Osteocyte (in vitro differentiated cells): ENCODE measurements at places on chromosomes 2 and 18. TPM values are rescaled to one million over a fixed set of nuclear protein-coding genes. Genes with fewer than 3 reads are reported as not detected.
A peak's percentile ranks its signal among the peaks of the same experiment; 100 is the strongest.

DNA sequence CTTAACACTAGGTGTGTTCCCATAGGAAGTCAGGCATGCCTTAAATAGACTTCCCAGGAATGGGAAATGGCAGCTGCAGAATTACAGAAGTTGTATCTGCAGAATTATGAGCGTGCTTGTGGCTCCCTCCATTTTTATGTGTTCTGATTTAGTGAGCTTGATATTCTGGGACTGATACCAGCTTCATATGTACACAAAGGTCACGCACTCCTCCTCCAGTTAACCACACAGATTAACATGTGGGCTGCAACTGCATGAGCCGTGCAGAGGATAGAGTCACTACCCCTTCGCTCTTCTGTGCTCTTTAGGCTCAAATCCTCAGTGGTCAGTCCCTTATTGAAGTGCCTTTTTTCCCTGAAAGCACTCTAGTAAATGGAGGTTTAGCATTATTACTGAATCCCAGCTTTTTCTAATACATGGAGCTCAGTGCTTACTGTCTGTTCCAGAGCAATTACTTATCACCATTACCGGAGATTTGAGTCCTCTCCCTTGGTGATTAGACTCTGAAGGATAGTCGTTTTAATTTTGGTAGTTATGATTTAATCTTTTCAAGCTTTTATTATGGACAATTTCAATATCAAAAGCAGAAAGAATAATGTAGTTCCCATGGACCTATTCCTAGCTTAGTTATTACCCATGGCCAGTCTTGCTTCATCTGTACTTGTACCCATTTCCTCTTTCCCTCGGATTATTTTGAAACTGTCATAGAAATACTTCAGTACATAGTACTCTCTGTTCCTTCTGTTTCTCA, 238.3 kb downstream of the PRKCE start:
- no peak overlapping the region for H3K4me3 ChIP-seq
- no peaks in the 10 kb centered on the region for H3K36me3 ChIP-seq
- H3K4me1 ChIP-seq: peaks cover 21% of the 10 kb centered on the region
- no peaks in the 10 kb centered on the region for H3K27me3 ChIP-seq
- DNase-seq: no peak

C2orf80 gene
- total RNA-seq: not detected in 2 replicates

- H3K4me1 ChIP-seq: no peaks in the 10 kb centered on the region
- no peaks in the 10 kb centered on the region for H3K36me3 ChIP-seq
- H3K27ac ChIP-seq: no peak overlapping the region
- no peak overlapping the region for H3K4me3 ChIP-seq
Observed at GRCh38 chr2:229342376-229342775, 71.3 kb upstream of the PID1 start.

DNA sequence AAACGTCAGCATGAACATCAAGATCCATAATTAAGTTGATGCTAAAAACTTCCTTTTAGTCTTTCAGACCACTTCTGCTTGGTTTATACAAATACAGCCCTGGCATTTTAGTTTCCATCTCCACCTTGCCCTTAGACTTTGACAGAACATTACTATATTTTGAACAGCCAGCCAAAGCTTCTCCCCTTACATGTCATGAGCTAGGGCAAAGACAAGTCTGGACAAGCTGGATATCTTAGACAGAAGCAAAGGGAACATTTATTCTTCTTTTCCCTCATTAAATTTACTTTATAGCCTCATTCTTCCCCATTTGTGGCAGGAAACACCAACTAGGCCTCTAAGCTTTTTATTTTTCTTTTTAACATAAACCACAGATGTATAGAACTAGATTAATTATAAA, 403.3 kb downstream of the SUCLG1 start:
- H3K4me1 ChIP-seq: no peaks in the 10 kb centered on the region
- no peaks in the 10 kb centered on the region for H3K36me3 ChIP-seq
- H3K27ac ChIP-seq: no peak overlapping the region
- no peaks in the 10 kb centered on the region for H3K27me3 ChIP-seq
- no peak for DNase-seq

FAM124B gene
- not detected in 2 replicates for total RNA-seq

EPC2 gene
- 38.3 and 39.2 TPM in 2 replicates for total RNA-seq

DNA sequence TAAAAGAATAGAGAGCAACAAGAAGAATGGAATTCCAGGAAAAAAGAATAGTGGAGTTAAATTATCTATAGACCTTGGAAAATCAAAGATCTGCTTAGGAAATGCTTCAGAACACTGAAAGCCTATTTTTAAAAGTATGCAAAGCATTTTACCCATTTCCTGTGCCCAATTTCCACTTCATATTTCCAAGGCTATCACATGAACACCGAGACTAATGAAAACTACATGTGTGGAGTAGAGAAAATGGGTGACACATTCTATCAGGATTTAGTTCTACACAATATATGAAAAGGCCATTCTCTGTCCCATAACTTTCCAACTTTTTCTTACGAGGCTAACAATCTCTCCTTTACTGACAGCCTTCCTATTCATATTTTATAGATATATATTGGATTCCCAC, 279.4 kb downstream of the CCDC178 start:
- peaks cover 15% of the 10 kb centered on the region for H3K4me1 ChIP-seq

GRCh38 chr2:219028141-219028540, 13.2 kb downstream of the CFAP65 start:
- H3K4me3 ChIP-seq: no peak overlapping the region
- no peaks in the 10 kb centered on the region for H3K4me1 ChIP-seq
- DNase-seq: no peak
- no peak overlapping the region for H3K27ac ChIP-seq
- no peaks in the 10 kb centered on the region for H3K36me3 ChIP-seq

CDK15 gene
- total RNA-seq: 0.47 and 0.70 TPM in 2 replicates

GRCh38 chr2:156398176-156398575, 38.0 kb upstream of the GPD2 start:
- H3K4me3 ChIP-seq: no peak overlapping the region
- no peak overlapping the region for H3K27ac ChIP-seq
- no peak for DNase-seq
- H3K4me1 ChIP-seq: peaks cover 11% of the 10 kb centered on the region

PROC gene
- 1.6 and 2.5 TPM in 2 replicates for total RNA-seq

ZEB2 gene
- 126 and 139 TPM in 2 replicates for total RNA-seq

DNA sequence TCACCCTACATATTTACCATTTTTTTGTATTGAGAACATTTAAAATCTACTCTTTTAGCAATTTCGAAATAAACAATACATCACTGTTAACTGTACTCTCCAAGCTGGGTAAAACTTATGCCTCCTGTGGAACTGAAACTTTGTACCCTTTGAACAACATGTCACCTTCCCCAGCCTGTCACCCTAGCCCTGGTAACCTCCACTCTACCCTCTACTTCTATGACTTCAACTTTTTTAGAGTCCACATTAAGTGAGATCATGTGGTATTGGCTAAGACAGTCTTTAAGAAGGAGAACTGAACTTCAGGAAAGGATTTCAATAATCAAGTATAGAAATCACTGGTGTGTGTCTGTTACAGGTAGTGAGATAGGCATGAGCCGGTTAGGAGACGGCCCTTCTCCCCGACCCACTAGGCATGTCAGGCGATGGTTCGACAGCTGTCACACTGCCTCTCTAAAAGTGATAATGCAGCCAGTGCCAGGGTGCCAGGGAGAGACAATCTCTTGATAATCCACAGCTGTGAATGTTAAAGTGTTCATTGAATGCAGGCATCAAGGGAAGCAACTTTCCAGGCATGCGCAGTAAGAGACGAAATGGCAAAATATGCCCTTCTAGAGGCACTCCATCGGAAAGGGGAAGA, 74.6 kb upstream of the RNF152 start:
- no peaks in the 10 kb centered on the region for H3K36me3 ChIP-seq
- no peak overlapping the region for H3K4me3 ChIP-seq
- no peak overlapping the region for H3K27ac ChIP-seq
- peaks cover 24% of the 10 kb centered on the region for H3K4me1 ChIP-seq
- DNase-seq: no peak

GRCh38 chr2:218033590-218034496, 31.0 kb upstream of the TNS1 start:
- no peak overlapping the region for H3K4me3 ChIP-seq
- H3K27ac ChIP-seq: no peak overlapping the region
- peaks cover 23% of the 10 kb centered on the region for H3K27me3 ChIP-seq

DNA sequence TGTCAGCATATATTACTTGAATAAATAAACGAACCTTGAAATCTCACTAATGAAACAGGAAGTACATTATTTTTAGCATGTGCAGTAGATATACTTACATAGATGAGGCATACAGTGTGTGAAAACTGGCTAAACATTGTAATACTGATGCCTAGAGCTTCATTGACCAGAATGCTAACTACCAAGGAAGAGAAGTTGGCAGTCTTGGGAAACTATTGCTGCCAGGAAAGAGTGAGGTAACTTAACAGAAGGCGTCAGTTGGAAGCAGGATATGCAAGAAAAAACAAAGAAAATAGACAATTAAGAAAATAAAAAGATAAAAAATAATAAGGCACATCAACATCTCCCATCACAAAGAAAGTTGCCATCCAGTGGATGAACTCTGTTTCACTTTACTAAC, 963.0 kb downstream of the TDRD15 start:
- no peaks in the 10 kb centered on the region for H3K36me3 ChIP-seq
- no peak for DNase-seq
- no peaks in the 10 kb centered on the region for H3K4me1 ChIP-seq
- no peak overlapping the region for H3K27ac ChIP-seq
- H3K4me3 ChIP-seq: no peak overlapping the region
- H3K27me3 ChIP-seq: no peaks in the 10 kb centered on the region

OTOF gene
- total RNA-seq: not detected in 2 replicates

DNA sequence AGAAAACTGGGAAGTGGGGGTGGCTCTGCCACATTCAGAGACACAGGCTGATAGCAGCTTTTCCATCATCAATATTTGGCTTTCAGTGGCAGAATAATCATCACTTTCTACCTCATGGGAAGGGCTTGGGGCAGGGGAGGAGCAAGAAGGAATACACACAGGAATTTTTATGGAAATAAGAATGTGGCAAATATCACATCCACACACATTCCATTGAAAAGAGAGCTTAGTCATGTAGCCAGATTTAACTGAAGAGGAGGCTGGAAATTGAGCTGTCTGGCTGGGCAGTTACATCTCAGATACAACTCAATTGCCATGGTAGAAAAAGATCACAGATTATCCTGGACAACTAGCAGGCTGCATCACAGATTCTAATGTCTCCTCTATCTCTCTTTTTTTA, 1474.0 kb upstream of the ACVR2A start:
- no peaks in the 10 kb centered on the region for H3K27me3 ChIP-seq
- H3K4me3 ChIP-seq: no peak overlapping the region
- peak overlapping the region; percentile 43 for H3K27ac ChIP-seq
- H3K36me3 ChIP-seq: no peaks in the 10 kb centered on the region
- DNase-seq: no peak

PDCL3 gene
- 20.4 and 22.1 TPM in 2 replicates for total RNA-seq

DNA sequence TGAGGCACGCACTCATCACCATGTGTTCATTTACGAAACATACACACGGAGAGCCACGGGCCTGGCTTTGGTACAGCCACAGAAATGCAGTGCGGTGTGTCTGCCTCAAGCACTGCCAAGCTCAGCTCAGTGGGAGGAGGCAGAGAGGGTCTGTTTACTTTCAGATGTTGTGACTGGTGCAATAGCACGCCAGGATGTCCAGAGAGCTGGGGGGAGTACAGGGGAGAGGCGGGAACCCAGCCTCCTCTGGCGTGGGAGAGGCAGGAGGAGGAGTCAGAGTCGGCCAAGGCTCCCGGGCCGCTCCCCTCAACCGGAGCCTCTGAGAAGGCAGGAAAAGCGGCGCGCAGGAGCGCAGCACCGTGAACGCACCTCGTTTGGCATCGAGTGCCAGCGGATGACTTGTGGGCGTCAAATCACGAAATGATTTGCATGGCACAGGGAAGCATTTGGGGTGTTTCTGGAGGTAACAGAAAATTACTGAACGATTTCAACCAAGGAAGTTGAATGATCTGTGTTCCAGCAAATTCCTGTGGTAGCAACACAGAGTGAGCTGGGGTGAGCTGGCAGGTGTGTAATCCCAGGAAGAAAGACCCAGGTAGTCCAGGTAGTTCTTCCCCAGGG, 143.0 kb downstream of the ZNF516 start:
- H3K36me3 ChIP-seq: peaks cover 8% of the 10 kb centered on the region
- H3K4me1 ChIP-seq: peaks cover 13% of the 10 kb centered on the region
- H3K4me3 ChIP-seq: no peak overlapping the region
- no peaks in the 10 kb centered on the region for H3K27me3 ChIP-seq
- no peak overlapping the region for H3K27ac ChIP-seq
- peak; percentile 77 for DNase-seq

DNA sequence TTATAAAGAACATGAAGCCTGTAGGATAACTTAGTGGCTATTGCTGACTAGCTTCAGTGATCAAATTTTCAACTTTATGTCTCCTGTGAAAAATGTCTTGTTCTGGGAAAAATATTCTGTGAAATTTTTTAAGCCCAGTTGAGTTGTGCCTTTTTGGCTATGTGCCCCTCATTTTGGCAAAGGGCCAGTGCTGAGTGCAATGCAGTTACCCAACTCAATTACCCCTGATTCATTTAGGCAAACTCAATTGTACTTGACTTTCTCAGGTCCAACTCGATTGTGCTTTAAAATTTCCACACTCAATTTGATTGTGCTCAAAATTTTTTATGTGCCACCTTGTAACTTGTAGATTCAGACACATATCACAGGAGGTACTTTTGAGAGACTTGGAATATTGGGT, 548.8 kb upstream of the NRP2 start:
- DNase-seq: no peak
- no peaks in the 10 kb centered on the region for H3K27me3 ChIP-seq
- H3K4me1 ChIP-seq: peaks cover 2% of the 10 kb centered on the region
- no peak overlapping the region for H3K27ac ChIP-seq
- H3K4me3 ChIP-seq: no peak overlapping the region

DNA sequence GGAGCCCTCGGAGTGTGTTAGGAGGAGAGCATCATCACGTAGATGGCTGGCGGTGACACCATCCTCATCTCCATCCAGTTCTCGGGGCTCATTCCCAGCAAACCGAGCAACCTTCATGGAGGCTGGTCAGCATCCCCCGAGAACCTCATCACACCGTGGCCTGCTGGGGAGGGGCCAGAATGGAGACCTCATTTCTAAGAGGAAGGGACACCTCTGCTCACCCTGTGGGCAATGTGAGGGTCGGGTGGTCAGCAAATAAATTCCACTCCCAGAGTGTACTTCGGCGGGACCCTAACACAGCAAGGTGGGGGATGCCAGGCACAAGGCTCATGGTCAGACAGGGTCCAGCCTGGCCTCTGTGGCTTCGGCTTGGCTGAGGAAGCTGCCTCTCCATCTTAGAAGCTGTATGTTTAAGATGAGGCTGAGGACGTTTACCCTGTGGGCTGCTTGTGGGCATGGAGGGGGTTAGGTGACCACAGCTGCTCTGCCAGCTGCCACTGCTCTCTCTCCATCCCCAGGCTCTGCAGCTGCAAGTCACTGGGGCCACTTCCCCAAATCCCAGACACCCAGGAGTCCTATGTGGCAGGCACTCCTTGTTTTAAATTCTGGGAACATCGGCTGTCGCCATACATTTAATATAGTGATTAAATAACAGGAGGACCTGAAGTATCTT, 56.5 kb upstream of the PXDN start:
- no peak overlapping the region for H3K27ac ChIP-seq
- H3K4me1 ChIP-seq: no peaks in the 10 kb centered on the region
- no peak overlapping the region for H3K4me3 ChIP-seq
- no peaks in the 10 kb centered on the region for H3K27me3 ChIP-seq
- no peak for DNase-seq

LBH gene
- 65.0 and 74.7 TPM in 2 replicates for total RNA-seq
